ENCODE measurements at places on chromosomes 13 and 19. TPM values are rescaled to one million over a fixed set of nuclear protein-coding genes. Genes with fewer than 3 reads are reported as not detected.

GRCh38 chr19:45250216-45250831, 747 bp upstream of the MARK4 start:
- DNase-seq, result no peak
- no peaks in the 10 kb centered on the region for H3K27me3 ChIP-seq
- no peaks in the 10 kb centered on the region for H3K36me3 ChIP-seq
- H3K27ac ChIP-seq, result peak overlapping the region; percentile 78
- peak overlapping the region; percentile 85 for H3K4me3 ChIP-seq
- peaks cover 36% of the 10 kb centered on the region for H3K4me1 ChIP-seq

- H3K27me3 ChIP-seq, result no peaks in the 10 kb centered on the region
- H3K4me3 ChIP-seq, result no peak overlapping the region
- H3K4me1 ChIP-seq, result no peaks in the 10 kb centered on the region
Measured at GRCh38 chr13:106700439-106700838, 132.5 kb upstream of the ARGLU1 start.

Gene ZNF793
- total RNA-seq, result 1.6 TPM

- no peaks in the 10 kb centered on the region for H3K27me3 ChIP-seq
- peak overlapping the region; percentile 92 for H3K27ac ChIP-seq
- no peaks in the 10 kb centered on the region for H3K36me3 ChIP-seq
Measured at GRCh38 chr13:111153977-111154332, 38.8 kb downstream of the ARHGEF7 start.

GRCh38 chr19:34351382-34351826, 13.6 kb upstream of the GPI start:
- no peak overlapping the region for H3K4me3 ChIP-seq
- no peaks in the 10 kb centered on the region for H3K27me3 ChIP-seq
- no peaks in the 10 kb centered on the region for H3K36me3 ChIP-seq
- H3K27ac ChIP-seq, result no peak overlapping the region
- no peak for DNase-seq
- H3K4me1 ChIP-seq, result peaks cover 5% of the 10 kb centered on the region

Gene ZNF256
- total RNA-seq, result 6.1 TPM

- no peaks in the 10 kb centered on the region for H3K27me3 ChIP-seq
- H3K4me3 ChIP-seq, result no peak overlapping the region
- no peaks in the 10 kb centered on the region for H3K36me3 ChIP-seq
Measured at GRCh38 chr19:32397671-32398101, 7.9 kb upstream of the DPY19L3 start.

DNA sequence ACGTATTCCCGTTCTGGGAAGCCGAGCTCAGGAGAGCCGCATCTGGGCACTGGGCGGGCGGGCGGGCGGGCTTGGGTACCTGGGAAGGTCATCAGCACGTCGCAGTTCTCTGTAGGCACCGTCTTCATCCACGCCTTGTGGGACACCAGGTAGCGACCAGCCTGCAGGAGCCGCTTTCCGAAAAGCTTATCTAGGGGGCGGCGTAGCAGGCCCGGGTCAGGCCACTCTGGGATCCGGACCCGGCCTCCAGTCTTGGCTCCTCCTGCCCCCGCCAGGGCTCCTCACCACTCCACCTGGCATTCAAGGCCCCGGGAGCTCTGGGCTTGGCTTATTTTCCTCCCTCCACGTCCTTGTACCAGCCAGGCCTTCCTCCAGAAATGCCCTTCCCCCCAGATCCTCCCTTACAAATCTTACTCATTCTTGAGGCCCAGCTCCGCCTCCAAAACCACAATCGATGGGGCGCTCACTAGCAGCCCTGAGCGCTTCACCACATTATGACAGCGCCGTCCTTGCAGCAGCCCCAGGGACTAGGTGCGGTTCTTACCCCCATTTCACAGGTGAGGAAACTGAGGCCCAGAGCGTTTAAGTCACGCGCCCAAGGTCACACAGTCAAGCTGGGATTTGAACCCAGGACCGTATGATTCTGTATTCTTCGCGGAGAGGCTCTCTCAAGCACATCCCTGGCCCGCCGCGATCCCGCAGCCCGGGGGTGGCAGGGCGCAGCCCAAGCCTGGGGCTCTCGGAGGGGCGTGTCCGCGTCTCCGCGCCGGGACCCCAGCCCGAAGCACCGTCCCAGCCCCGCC, 843 bp downstream of the ANO8 start:
- H3K27me3 ChIP-seq, result no peaks in the 10 kb centered on the region
- DNase-seq, result peak; percentile 67
- H3K27ac ChIP-seq, result peak overlapping the region; percentile 59
- peak overlapping the region; percentile 63 for H3K4me3 ChIP-seq

Gene PLVAP
- total RNA-seq, result 62.7 TPM

- no peak overlapping the region for H3K27ac ChIP-seq
- DNase-seq, result no peak
- no peaks in the 10 kb centered on the region for H3K27me3 ChIP-seq
- no peaks in the 10 kb centered on the region for H3K4me1 ChIP-seq
- no peak overlapping the region for H3K4me3 ChIP-seq
Measured at GRCh38 chr13:55673910-55674309, 1466.8 kb upstream of the PRR20A start.

- DNase-seq, result no peak
- no peaks in the 10 kb centered on the region for H3K27me3 ChIP-seq
- H3K4me1 ChIP-seq, result no peaks in the 10 kb centered on the region
Measured at GRCh38 chr13:113119822-113120189, 2.8 kb upstream of the F10 start.

Data from Peyer's patch (tissue), 4 donors.